ENCODE measurements at places on chromosomes 11 and 22.

GRCh38 chr11:104531894-104532293 lies 366.4 kb downstream of the CASP12 start:
- no peak for DNase-seq

GRCh38 chr11:57499413-57499982 lies 16.0 kb downstream of the SLC43A1 start:
- peak; percentile 41 for DNase-seq

- DNase-seq: no peak
These were observed 875.3 kb downstream of the NTM start for GRCh38 chr11:132245403-132246385.

DNA sequence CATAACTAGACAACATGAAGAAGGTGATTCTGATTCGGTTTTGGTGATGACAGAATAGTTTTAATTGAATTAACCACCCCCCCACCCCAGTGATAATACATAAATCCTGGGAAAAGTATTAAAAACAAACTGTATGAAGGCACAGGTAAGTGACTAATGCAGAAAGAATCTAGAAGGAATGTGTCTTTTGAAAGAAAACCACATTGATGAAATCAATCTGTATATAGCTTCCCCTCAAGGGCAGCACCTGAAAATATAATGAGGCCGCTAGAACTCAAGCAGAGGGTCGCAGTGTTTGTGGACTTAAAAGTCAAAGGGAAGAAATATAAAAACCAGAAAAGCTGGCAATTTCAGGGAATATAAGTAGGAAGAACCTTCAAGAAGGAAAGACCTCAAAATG lies 580.5 kb upstream of the CHORDC1 start:
- DNase-seq: no peak

DNA sequence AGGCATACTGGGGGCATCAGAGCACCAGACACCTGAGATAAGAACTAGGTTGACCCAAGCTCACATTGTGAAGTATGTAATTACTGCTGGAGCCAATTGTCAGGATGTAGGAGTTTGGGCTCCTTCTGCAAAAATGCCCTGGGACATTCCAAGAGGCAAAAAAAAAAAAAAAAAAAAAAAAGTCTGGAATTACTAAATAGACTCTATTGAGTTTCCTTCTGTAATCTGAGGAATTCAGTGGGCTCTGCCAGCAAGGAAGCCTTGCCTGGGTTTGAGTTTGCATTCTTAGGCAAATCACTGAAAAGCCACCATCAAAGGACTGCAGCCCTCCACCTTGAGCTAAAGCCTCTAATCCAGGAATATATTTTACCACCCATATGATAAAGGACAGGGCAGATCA lies 8.0 kb upstream of the CAVIN3 start:
- DNase-seq: no peak

Data from NCI-H526 (cell line).